ENCODE measurements at places on chromosomes 12 and 14.

GRCh38 chr12:108727161-108727560 is 4.2 kb downstream of the CORO1C start:
- no peak for DNase-seq

- DNase-seq: no peak
Measured at GRCh38 chr12:124179936-124180607, 114.8 kb upstream of the RFLNA start.

GRCh38 chr12:132282950-132283771 is 46.2 kb downstream of the GALNT9 start:
- DNase-seq: no peak

DNA sequence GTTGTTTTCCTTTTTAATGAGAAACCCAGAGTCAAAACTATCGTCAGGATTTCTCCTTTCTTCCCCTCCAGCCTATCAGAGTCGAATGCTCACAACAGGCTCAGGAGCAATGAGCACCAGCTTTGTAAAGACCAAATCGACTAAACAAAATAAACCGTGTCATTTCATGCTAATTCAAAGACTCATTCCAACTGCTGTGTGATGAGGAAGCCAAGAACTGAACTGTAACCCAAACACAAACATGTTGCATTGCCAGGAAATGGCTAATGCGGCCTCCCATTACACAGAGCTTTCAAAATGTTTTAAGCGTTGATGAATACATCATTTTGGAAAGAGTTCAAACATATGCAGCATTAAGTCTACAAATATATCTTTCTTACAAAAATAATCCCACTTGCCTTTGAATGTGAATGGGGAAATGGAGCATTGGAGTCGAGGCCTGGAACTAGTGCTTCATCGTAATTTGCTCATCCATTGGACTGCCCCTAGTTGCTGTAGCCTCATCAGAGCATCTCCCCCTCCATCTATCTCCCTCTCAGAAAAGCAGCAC is 349.5 kb downstream of the GXYLT1 start:
- DNase-seq: no peak

DNA sequence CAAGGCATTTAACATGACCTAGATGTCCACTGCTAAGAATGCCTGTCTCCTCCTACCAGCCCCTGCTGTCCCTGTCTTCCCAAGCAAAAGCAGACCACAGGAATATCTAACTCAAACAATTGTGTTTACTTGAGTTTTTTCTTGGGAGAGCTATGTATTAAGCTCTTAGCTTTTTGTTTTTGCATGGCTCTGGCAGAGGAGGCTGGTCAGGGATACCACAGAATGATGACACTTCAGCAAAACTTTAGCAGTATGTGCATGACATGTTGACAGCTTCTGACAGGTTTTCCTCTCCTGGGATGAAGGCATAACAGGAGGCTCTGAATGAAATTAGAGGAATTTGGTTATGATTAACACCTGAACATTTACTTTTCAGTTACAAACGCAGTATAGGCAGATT is 6.9 kb downstream of the TMBIM6 start:
- DNase-seq: no peak

- no peak for DNase-seq
Measured at GRCh38 chr12:89880690-89881350, 172.2 kb upstream of the ATP2B1 start.

DNA sequence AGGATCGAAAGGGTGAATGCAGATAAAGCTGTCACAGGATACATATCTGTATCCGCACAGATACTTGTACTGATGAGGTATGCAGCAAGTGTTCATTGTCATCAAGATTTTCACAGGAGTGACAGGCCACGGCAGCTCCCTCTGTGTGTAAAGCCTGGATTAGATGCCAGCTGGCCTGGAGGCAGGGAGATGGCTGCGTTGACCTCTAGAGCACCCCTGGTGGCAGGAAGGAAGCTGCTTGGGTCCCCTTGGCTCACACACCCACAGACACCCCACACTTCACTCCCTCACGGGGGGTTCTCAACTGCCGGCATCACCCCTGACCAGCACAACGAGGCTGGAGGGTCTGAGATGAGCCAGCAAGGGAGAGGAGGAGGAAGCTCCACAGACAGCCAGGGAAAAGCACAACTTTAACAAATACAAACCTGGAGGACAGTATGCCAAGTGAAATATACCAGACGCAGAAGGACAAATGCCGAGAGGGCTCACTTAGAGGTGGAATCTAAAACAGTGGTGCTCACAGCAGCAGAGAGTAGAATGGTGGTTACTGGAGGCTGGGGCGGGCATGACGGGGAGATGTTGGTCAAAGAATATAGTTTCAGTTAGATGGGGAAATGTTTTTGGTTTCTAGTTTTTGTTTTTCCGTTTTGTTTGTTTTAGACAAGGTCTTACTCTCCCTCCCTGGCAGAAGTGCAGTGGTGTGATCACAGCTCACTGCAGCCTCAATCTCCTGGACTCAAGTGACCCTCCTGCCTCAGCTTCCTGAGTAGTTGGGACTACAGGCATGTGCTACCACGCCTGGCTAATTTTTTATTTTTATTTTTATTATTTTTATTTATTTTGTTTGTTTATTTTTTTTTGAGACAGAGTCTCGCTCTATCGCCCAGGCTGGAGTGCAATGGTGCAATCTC is 45.7 kb downstream of the TEAD4 start:
- DNase-seq: no peak

- DNase-seq: no peak
Measured at GRCh38 chr12:76879710-76880518, 1.1 kb upstream of the CSRP2 start.

DNA sequence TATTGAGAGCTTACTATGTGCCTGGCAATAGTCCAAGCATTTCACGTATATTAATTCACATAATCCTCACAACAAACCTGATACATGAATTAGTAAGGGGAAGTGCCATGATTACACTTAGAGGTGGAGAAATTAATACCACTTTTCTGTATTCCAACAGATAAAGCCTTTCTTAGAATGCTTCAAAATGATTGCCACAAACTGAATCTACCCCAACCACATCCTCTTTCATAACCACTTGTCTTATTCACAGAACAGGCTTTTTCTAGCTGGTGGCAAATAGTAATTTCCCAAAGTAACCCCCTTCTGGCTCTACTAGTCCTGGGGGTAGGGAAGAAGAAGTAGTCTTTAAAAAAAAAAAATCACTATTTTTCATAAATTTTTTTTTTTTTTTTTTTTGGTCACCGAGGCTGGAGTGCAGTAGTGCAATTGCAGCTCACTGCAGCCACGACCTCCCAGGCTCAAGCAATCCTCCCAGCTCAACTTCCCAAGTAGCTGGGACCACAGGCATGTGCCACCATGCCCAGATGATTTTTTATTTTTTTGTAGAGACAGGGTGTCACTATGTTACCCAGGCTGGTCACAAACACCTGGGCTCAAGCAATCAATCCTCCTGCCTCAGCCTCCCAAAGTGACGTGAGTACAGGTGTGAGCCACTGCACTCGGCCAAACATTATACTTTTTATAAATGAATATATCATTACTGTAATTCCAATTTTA is 59.0 kb upstream of the ARID2 start:
- DNase-seq: no peak

DNA sequence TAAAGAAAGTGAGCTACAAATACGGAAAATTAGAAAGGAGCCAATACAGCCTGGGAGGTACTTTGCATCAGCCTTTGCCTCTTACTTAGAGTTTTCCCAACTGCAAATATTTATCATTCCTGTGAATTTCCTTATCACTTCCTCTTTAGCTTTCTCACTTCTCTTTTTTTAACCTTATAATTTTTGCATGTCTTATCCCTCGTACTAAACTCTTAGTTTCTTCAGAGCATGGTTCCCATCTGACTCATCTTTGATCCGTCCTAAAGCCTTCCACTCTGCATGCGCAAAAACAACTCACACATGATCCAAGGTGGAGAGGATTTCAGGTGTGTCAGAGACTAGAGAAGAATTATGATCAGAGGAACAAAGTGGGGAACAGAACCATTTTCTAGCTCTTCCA is 9.6 kb upstream of the SNAPC1 start:
- no peak for DNase-seq

DNA sequence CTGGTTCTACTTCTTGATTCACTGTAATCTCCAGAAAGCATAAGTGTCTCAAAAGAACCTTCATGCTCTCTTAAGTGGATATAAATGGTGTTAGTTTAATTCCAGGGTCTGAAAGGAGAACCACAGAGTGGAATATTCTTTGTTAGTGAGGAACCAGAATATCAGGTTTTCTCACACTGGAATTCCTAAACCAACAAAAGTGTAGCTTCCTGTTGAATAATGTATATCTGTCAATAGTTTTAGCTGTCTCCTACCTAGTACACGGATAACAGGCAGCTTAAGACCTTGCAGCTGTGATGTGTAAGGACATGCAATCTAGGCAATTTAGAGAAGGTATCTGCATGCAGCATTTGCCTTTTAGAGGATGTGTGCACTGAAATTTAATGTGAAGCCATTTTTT is 24.0 kb downstream of the LRIG3 start:
- DNase-seq: no peak

DNA sequence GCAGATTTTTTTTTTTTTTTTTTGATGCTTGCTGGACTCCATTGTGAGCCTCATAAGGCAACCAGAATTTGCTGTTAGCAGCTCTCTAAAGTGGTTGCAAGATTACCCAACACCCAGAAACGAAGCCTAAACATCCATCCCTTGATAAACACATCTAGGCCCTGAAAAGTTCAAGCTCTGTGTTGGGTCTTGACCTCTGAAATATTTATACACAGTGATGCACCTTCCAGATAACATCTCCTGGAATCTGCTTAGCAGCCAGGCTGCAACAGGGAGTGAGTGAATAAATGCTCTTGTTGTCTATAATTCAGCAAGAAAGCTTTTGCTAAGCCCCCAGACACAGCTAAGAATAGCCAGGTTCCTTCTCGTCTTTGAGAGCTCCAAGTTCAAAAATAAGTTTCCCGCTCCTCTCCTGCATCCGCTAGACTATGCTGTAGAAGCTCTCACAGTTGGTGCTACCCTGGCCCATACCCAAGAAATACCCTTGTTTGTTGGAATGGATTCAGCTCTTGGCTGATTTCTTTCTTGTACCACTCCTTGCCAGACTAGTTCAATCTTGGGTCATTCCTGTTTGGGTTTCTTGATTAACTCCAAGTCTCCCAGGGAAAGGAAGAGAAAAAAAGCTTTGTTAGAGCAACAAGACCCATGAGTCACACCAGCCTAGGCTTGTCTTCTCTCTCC is 610.6 kb upstream of the TBX3 start:
- no peak for DNase-seq

- DNase-seq: no peak
Measured at GRCh38 chr12:76554405-76555230, 5.0 kb downstream of the OSBPL8 start.

GRCh38 chr12:102542816-102543440 is 62.6 kb upstream of the IGF1 start:
- no peak for DNase-seq

- no peak for DNase-seq
Measured at GRCh38 chr14:52602131-52602530, 49.5 kb downstream of the GPR137C start.

- DNase-seq: no peak
Measured at GRCh38 chr12:6546016-6546415, 9.8 kb downstream of the IFFO1 start.

DNA sequence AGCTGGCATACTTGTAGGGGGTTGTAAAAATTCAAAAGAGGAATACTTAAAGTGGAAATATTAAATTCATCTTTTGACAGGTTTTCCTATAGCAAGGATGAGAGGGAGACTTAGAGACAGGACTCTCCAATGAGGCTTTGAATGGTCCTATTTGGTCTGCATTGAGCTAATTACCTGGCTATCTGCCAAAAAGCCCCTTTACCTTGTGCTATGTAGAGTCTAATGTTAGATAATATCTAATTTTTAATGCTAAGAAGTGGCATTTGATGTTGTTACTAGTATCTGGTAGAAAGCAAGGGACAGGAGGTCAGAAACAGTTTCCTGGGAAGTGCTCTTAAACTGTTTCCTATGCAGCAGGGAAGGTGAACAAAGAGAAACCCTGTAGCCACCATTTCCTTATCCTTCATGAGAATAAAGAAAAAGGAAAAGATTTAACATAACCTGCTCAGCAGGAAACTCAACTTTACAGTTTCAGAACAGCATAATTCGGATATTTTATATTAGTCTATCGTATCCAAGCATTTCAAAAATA is 550.0 kb downstream of the SOX5 start:
- DNase-seq: no peak

DNA sequence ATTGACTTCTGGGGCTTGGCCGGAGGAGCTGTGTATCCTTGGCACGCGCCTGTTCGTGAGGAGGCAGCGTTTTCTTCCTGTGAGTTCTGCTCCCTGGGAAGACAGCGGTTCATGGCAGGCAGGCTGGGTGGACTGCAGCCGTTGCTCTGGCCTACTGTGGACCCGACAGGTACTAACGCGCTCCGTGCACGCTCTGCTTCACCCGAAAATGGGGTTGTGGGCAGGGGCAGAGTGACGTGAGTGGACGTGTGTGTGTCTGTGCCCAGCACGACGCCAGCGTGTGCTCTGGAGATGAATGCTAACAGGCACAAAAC is 179.1 kb downstream of the KIF26A start:
- DNase-seq: no peak

- no peak for DNase-seq
Measured at GRCh38 chr14:102805941-102806340, 28.7 kb downstream of the TRAF3 start.

DNA sequence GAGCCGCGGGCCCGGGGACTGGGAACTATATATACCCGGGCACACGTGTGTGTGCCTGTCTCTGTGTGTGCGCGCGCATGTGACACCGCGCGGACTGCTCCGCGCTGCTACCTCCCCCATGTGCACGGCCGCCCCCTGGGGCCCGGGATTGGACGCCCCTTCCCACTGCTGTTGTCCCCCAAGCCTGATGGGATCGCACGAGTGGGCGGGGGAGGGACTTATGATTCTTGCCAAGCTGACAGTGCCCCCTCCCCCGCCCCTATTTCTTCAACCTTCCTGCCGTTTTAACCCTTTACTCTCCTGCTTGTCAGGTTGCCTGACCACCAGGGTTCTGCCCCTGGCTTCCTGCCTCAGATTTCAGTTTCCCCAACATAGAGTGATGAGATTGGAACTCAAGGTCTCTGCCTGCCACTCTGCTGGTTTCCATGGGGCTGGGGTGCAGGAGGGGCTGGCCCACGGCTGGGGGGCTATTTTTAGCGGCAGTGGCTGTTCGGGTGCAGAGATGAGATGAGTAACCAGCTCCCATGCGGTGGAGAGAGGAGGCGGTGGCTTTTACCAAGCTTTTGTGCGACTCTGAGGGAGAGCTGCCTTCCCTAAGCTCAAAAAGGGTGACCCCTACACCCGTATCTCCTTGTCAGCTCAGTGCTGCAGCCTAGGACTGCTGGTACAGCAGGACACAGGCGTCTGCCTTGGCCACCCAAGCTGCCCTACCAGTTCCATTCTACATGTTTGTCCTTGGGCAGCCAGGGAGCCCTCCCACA is at the start of gene DDN:
Gene DDN, minus strand, starts transcription at position 5 of the 761 bp plus-strand sequence. CDS start 88 bp downstream, outside the sequence.
- DNase-seq: peak; percentile 21

GRCh38 chr14:66623838-66624237 is 115.9 kb downstream of the GPHN start:
- no peak for DNase-seq

DNA sequence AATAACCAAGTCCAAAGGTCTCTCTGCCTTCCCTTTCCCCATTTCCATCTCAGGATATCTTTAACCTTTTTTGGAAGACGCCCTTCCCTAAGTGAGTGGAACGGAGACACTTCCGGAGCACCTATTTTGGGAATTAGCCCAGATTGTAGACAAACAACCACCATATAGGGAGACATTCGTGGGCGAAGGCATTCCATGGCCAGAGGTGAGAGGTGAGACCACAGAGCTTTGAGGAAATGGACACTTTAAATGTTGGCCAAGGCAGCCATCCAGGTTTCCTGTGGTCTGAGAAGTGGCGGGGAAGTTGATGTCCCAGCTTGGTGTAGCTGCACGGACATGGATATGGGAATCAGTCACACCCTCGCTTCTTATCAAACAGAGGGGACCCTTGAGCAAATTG is 69.4 kb upstream of the BDKRB2 start:
- no peak for DNase-seq
